ENCODE measurements at places on chromosomes 3 and 15.

- DNase-seq: no peak
Observed at GRCh38 chr15:91891101-91891500, 37.6 kb downstream of the SLCO3A1 start.

GRCh38 chr15:31295658-31296057, 31.0 kb upstream of the KLF13 start:
- no peak for DNase-seq

DNA sequence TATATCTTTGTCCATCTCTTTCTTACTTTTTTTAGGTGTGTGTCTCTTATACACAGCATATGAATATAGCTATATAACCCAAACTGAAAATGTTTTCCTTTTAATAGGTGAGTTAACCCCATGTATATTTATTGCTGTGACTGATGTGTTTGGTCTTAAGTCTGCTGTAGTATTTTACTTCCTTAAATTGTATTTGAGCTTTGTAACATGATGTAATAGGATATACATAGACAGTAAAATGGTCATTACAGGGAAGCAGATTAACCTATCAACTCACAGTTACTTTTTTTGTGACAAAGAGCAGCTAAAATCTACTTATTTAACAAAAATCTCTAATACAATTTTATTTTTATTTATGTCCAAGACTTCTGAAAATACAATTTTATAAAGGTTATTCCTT, 51.8 kb upstream of the CDAN1 start:
- no peak for DNase-seq

GRCh38 chr3:189507856-189508255, 123.3 kb upstream of the TP63 start:
- no peak for DNase-seq

DNA sequence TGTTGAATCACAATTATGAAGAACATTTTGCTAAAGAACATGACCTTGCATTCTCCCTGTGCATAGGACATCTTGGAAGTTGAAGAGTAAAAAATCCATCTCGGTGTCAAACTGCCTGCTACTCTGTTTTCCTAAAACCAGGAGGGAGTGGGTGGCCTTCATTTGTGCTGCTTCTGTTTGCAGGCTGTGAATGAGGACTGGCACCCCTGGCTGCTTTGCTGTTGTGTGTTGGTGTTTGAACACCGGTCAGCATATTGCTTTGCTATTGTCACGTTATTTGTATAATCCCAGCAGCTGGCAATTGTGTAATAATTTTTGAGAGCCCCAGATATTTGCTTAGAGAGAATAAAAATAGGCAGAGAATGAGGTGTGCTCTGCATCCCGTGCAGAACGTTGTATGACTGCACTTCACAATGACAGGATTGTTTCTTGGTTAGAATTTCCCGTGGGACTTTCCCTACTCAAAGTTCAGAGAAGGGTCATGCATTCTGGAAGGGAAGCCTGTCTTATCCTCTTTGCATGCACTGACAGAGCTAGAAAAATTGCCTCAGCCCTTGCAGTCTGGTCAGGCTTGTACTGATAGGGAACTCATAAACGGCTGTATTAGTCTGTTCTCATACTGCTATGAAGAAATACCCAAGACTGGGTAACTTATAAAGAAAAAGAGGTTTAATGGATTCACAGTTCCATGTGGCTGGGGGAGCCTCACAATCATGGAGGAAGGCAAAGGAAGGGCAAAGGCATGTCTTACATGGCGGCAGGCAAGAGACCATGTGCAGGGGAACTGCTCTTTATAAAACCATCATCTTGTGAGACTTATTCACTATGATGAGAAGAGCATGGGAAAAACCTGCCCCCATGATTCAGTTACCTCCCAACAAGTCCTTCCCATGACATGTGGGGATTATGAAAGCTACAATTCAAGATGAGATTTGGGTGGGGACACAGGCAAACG, 16.3 kb downstream of the SV2B start:
- DNase-seq: no peak

GRCh38 chr3:30400926-30401325, 205.5 kb upstream of the TGFBR2 start:
- DNase-seq: no peak

- no peak for DNase-seq
Observed at GRCh38 chr3:172073262-172073915, 34.0 kb downstream of the FNDC3B start.

DNA sequence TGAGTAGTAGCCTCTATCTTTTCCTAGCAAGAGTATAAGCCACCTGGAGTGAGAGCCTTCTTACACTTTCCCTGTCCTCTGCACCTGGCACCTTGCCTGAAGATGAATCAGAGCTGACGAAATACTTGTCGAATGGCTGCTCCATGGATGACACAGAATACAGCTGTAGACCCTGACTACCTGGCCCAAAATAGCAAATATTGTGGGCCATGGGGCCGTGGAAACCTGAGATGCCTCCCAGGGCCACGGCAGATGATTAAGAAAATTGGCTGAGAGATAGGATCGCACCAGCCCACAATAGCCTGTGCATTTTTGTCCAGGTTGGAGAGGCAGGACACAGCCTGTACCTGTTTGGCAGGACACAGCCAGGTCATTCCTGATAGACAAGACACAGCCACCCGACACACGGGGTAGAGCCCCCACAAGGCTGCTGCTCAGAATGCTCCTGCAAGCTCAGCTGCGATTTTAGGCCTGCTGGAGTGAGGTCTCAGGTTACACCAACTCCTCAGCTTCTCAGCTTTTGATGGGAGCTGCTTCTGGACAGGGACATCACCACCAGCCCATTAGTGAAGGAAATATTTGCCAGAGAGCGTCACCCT, 22.9 kb upstream of the TPM1 start:
- DNase-seq: peak; percentile 45

GRCh38 chr3:101926594-101927105, 77.3 kb downstream of the NFKBIZ start:
- DNase-seq: no peak

DNA sequence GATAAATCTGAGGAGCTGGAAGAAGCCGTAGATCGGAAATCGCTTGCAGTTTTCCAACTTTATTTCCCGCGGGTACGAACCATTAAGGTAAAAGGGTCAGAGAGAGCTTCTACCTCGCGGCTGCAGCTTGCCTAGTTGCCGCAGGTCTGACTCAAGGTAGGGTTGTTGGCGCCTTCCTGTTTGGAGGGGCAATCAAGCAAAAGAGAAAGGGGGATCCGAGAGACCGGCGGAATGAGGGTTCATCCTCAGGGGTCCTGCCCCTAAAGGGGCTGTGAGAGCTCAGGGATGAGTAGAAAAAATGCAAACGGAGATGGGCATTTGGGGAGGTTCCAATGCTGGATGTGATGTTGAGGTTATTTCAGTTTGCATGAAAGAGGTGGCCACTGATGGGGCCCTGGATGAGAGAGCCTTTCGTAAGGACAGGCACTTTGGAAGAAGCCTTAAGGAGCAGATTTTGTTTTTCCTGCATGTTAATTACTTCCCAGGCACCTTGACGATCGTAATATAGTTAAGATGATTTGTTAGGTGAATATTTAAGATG, 265.4 kb downstream of the CGGBP1 start:
- no peak for DNase-seq

GRCh38 chr15:42012241-42012640, 8.6 kb downstream of the PLA2G4E start:
- DNase-seq: no peak

GRCh38 chr3:15476378-15476777, 45.1 kb downstream of the COLQ start:
- no peak for DNase-seq

DNA sequence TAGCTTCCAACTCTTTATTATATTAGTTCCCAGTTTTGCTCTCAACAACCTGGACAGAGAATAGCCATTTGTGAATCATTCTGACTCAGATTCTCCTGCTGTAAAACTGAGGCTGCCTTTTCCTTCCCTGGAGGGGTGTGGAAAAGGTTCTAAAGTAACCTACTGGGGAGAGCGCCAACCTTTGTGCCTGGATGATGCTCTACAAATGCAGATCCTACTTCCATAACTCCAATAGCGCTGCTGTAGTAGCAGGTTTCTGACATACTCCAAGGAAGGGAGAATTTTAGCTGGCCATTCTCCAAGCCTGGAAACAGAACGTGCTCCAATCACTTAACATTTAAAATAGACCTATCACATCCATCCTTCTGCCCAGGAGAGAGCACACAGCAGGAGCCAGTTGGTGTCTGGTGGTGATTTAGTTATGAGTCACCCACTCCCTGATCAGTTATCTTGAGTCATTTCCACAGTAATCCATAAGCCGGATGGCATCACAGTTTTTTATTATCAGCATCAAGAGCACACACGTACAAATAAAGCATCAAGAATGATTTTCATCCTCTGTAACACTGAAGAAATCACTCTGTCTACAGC, 38.3 kb downstream of the MYH15 start:
- no peak for DNase-seq

GRCh38 chr3:148796799-148797198, 30.8 kb upstream of the CPB1 start:
- no peak for DNase-seq

DNA sequence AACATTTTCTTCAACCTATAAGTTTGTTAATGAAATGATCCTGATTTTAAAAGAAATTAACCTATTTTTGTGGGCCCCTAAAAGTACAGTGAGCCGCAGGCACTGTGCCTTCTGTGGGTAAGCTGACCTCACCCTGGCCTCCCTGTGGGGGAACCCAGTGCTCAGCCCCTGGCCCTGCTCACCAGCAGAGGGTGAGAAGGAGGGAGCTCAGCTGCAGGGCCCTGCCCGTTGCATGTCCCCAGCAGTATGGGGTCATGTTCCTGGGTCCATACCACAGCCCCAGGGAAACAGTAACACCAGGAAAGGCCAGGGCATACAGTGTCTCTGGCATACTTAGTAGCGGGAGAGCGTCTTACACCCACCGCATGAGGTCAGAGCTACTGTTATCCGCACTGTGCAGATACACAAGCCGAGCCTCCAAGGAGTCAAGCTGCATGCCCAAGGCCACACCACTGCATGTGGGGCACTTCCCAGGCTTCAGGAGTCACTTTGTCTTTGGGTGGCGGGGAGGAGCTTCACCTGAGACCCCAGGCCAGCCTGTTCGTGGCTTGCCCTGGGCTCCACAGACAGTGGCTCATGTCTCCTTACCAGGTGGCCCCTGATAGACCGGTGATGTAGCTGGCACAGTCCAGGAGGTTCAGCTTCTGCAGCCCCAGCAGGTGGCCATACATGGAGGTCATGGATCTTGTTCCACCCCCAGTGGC, 22.6 kb upstream of the EHD4 start:
- DNase-seq: no peak

DNA sequence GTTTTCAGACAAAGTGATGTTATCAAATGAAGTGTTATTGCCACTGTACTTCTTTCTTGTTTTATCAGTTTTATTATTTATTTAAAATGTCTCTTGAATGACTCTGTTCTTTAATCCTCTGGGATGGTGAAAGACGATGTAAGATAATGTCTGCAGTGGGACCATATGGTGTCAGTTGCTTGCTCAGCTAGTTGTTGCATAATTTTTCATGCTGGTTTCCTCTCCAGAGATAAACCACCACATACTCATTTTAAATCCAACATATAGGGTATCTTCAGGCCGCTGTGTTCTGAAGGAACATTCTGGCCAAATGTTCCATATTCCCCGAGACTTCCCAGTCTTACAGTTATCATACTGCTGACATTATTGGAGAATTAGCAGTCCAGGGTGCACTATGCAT, 75.9 kb downstream of the GABRG3 start:
- DNase-seq: no peak

GRCh38 chr15:31434588-31435260, 108.1 kb downstream of the KLF13 start:
- DNase-seq: no peak

GRCh38 chr15:80978685-80979329, 10.8 kb downstream of the MESD start:
- DNase-seq: no peak

DNA sequence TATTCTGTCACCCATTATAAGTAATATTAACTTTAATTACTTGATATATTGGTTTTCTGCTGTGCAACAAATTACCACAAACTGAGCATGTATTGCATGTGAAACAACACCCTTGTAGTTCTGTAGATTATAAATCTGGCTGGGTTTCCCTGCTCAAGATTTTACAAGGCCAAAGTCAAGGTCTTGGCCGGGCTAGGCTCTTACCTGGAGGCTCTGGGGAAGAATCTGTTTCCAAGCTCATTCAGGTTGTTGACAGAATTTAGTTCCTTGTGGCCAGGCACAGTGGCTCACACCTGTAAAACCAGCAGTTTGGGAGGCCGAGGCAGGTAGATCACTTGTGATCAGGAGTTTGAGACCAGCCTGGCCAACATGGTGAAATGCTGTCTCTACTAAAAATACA, 16.3 kb downstream of the TIMMDC1 start:
- no peak for DNase-seq

GRCh38 chr3:55521064-55521737, 34.1 kb upstream of the WNT5A start:
- no peak for DNase-seq

DNA sequence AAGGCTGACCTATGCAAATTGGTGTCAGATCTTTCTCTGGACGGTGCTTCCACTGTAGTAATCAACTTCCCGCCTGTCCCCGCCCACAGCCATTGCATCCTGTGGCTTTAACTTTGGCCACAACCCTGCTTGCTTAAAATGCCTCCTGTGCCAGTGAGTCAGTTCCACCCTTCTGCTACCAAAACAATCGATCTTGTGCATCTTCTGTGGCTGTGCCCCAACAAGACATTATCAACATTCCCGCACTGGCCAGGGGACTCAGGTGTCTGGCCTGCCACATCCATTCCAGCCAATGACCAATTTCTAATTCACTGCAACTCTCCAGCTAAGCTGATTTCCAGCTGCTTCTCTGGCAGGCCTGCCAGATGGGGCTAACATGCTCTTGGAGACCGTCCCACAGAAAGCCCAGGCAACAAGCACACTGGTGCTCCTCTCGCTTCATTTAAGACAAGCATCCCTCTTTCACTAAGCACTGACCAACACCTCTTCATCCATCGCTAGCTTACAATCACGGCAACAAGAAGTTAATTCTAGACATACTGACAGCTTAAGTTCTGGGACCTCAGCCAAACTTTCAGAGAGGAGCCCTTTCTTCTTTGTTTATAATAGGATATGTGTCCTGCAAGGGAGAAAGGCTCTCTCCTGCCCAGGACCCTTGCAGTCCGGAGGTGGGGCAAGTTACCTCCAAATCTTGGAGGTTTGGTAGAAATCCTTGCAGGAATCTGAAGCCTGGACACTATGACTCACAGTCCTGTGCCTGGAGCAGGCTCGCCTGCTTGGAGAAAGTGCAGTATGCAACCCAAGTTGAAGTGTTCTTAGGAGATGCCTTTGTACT, 6.7 kb downstream of the CA12 start:
- DNase-seq: no peak

GRCh38 chr15:23067416-23067815, 28.0 kb upstream of the TUBGCP5 start:
- no peak for DNase-seq

DNA sequence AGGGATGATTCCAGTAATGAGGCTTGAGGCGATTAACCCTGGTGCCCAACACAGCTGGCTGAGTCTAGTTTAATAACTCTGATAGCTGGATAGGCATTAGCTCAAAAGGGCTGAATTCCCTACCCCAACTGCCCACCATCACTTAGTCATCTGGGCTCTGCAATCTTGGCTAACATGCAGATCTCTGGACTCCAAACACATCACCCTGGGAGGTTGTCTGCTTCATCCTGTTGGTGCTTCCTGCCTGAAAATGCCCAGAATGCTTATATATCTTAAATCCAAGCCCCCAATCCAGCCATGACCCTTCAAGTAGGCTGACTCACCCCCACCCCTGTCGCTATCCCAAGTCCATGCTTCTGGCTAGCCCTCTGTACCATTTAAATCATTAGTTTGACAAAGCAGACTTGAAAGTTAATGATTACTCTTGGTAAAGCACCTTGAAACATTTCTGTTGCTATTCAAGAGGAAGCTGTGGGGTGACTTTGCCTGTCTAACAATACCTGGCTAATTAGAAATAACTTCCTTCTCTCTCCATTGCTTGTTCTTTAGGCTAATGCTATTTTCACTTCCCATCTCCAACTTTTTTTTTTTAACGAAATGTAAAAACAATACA, 107.0 kb upstream of the RORA start:
- DNase-seq: no peak
